Heart left ventricle (tissue), 16 donors: ENCODE measurements at places on chromosomes 4 and X. TPM values are rescaled to one million over a fixed set of nuclear protein-coding genes. Genes with fewer than 3 reads are reported as not detected.

DNA sequence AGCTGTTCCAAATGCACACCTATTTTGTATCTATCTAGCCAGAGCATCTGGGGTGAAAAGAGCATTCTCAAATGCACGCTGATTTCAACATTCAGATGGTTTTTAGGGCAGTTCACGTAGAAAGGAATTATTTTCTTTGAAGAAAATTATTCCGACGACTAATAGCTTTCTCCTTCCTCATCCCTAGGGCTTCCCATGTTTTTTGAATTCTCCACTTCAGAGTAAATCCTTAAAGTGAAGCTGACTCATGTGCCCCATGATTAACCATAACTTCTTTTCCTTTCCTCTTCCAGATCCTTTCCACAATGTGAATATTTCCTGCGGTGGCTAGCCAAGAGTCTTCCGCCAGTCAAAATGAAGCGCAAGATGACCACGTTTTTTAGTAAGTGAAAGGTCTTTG, 86.7 kb upstream of the PDHA1 start:
- DNase-seq: no peak

DNA sequence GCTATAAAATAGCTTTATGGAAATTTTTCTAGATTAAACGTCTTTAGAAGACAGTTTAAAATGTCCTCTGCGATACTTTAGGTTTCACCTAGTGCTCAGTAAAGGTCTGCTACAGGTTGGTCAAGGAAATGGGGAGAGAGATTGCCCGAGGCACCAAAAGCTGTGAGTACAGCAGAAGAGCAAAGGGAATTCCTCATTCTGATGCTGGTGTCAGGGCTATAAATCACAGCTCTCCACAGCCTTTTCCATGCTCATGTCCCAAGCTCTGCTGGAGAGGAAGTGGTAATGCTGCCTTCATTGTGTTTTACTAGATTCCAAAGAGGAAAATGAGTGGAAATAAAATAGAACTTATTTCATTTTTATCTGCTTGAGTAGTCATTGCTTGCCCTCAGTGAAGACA, 2060.4 kb downstream of the ARAP2 start:
- DNase-seq: no peak

GRCh38 chr4:39357002-39357401, 9.2 kb downstream of the RFC1 start:
- no peak for DNase-seq

- no peak for DNase-seq
Observed at GRCh38 chr4:42350611-42351182, 46.6 kb upstream of the SHISA3 start.

Gene PFKFB1
- total RNA-seq: not detected

Gene ARHGAP6
- 2.5 TPM for total RNA-seq

DNA sequence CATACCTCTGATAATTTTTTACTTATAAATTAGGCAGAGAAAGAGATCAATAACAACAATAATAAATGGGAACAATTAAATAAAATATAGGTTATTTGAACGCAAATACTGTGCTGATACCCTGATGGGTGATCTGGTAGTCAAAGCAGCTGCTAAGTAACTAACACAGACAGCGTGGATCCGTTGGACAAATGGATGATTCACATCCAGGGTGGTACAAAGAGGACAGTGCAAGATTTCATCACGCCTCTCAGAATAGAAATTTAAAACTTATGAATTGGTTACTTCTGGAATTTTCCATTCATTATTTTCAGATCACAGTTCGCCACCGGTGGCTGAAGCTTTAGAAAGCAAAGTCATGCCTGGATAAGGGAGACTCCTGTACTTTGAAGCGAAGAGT, 1066.0 kb upstream of the ADGRL3 start:
- no peak for DNase-seq

Gene AMER1
- total RNA-seq: 3.6 TPM

DNA sequence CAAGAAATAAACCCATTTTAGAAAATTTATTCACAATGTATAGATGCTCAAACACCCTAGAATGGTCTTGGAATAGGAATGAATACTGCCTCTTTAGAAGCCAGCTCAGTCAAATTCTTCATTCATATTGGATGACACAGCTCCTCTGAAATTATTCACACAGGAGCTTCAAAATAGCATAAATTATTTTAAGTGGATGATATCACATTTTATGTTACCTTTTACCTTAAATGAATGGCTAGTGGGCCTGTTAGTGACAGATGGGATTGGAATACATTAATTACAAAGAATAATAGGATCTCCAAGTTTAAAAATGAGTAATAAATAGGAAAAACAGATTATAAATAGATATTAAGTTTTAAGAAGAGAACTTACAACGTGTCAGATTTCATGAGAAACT, 184.4 kb downstream of the GABRB1 start:
- no peak for DNase-seq

DNA sequence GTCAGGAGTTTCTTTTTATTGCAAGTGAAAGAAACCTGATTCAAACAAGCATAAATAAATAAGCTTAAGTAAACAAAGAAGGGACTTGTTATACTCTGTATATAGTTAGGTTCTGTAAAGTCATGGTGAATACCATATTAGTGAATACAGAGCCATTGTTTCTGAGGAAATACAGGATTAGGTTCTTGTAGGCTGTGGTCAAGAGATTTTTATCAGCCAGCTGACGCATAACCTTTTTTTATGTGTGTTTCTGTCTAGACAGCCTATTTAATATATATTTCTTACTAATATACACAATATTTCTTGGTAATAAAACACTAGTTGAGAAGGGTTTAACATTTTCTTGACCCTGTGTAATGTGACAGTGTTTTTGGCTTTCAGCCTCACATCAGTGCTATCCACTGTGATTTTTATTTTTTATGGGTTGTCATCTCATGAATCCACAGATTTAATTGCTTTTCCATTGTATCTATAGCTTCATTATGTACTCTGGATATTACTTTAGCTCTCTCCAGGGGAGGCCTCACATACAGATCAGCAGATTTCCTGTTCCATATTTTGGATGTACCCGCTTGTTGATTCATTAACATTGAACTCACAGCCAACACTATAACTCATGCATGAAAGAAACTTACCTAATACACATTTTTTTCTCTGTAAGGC, 8.0 kb downstream of the HERC3 start:
- DNase-seq: no peak

DNA sequence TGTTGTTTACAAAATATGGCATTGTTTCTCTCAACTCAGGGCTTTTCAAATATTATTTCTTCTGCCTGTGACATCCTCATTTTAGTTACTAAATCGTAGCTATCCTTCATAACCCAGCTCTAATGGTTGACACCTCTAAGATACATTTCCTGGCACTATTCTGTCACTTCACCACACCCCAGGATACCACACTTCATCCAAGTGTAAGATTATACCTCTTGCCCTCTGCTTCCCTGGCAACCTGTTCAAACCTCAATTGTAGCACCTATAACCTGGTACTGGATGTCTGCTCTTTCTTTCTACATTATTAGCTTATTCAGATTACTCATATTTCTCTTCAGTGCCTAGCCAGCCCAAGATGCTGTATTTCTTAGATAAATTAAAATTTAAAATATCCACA, 175.7 kb upstream of the SPIN4 start:
- DNase-seq: no peak

Gene TSPAN7
- total RNA-seq: 17.5 TPM

Gene TREX2
- not detected for total RNA-seq

Gene TMPRSS11F
- total RNA-seq: not detected

DNA sequence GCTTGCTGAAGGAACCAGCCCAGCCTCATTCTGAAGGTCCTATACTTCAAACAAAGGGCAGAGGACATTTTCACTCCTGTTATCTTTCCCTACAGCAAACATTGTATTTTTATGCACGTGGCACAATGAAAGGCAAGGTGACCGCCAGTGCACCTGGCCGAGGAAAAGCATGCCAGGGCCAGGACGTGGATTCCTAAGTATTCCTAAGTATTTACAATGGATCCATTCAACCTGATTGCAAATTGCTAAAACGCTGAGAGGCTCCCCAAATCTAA, 127.9 kb upstream of the FTHL17 start:
- no peak for DNase-seq

DNA sequence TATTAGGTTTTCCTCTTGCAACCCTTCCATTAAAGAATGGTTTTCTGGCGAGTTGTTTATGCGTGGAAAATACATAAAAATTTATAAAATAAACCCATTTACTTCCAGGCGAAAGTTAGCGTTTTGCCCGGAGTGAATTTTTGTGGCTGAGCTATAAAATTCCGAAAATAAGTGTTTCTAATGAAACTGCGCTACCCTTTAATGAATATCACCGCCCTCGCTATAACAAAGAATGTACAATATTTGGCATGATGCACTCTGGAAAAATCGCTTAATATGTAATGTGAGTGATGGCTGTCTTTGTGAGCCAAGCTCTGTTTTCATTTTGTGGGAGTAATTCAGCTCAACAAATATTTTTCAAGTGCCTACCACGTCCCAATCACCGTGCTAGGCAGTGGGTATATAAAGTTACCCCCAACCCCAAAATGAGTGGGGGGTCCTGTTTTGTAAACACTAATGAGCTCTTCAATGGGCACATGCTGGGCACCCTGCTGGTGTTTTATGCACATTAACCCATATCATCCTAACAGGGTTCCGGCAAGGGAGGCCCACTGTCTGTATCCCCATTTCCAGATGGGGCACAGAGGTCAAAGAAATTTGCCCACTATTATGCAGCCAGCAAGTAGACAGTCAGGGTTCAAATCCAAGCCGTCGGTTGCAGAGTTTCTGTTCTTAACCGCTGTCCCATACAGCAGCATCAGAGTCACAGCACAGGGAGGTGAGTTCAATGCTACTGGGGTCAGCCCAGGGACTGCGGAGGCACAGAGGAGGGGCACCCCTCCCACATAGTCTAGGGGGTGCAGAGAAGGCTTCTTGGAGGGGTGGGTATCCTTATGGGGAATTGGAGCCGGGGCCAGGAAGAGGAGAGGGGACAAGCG, 65.7 kb upstream of the STX18 start:
- no peak for DNase-seq

DNA sequence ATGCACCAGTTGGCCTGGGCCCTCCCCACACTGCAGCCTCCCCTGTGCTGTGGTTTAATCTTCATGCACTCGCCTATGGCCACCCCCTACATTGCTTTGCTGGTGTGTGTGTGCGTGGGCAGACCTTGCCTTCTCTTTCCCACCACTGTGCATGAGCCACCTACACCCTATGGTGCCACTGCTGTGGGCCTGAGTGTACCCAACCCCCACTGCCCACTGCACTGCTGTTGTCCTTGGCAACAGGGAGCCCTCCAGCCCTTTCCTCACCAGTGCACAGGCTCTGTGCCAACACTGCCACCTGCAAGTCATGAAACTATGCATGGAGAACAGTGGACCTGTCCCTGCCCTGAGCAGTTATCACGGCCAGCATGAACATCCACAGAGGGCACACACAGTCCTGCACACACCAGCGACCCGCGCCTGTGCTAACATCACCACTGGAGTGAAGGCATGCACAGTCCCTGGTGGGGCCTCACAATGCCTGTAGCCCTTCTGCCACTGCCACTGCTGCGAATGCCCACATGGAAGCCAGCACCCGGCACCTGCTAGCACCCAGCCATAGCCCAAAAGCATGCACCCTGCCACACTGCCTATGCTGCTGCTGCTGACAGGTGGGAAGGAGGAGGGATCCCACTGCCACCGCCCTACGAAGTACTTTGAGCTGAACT, 237.8 kb upstream of the ARSJ start:
- no peak for DNase-seq

Gene DEFB131A
- total RNA-seq: not detected

Gene ENPEP
- total RNA-seq: 9.3 TPM

Gene PDGFRA
- total RNA-seq: 22.6 TPM

DNA sequence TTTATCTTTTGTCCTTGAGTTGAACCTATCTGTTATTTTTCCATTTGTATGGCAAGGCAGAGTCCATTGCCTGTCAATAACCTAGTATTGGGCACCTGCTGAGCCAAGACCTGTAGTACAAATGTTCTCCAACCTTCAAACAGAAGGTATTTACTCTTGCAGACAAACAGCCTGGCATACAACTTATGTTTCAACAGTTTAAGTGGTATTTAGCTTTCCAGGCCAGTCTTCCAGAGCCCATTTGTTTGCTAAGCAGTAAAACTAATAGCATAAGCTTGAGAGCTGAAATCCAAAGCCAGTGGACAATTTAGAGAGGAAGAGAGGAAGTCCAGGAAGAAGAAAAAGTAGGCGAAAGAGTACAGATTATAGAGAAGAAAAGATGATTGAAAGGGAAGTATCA, 979.3 kb downstream of the GLUD2 start:
- no peak for DNase-seq

DNA sequence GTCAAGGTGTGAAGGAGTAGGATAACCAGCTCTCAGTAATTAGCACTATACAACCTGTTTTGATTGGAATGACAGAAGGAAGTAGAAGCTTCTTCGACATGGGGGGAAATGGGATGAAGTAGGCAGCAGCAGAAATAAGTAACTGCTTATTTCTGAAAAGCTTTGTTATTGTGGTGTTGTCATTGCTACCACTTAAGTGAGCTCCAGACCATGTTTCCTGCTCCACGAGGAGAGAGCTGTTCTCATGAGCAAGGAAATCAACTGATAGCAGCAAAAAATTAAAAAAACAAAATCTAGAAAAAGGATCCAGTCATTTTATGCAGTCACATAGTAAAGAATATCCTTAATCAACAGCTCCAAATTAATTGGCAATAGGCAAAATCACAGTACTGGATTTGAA, 106.1 kb upstream of the TLL1 start:
- no peak for DNase-seq

DNA sequence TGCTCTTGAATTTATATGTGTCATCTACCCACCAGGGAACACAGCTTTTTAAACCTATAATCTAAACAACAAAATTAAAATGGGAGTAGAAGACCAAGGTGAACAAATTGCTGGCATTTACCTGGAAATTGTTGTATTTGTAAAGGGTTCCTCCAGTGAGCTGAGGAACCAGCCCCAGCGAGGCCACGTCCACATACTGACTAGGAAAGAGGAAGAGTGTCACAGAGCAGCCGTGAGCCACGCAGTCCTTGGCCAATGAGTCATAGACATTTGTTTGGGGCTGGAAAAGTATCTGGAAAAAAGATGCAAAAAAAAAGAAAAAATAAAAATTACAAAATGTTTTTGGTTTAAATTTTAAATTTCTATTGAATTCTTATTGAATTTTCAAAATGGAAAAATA, 58.7 kb downstream of the METTL14 start:
- DNase-seq: no peak

DNA sequence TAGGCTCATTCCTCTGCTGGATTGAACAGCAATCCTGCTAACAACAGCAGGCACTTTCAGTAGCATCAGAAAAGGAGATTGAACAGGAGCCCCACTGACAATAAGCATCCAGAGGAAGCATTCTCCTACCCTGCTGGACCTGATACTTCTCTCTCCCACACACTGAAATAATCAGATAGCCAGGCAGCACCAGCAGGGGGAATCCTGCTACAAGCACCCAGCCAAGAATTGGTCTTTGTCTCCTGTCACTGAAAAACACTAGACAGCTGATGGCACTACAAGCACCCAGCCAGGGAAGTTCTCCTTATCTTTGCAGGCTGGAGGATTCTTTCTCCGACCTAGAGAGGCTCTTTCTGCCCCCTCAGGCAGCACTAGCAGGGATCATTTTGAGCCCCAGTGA, 444.3 kb upstream of the GRIA3 start:
- DNase-seq: no peak

GRCh38 chr4:182190306-182190705, 52.9 kb upstream of the TENM3 start:
- no peak for DNase-seq

Gene PPARGC1A
- 96.3 TPM for total RNA-seq

Gene USP17L22
- not detected for total RNA-seq
